ENCODE measurements at places on chromosomes 16 and 17. TPM values are rescaled to one million over a fixed set of nuclear protein-coding genes. Genes with fewer than 3 reads are reported as not detected.
A peak's percentile ranks its signal among the peaks of the same experiment; 100 is the strongest.

GRCh38 chr17:80892019-80892855, 99.4 kb upstream of the CHMP6 start:
- peak; percentile 98 for DNase-seq

GRCh38 chr17:44356241-44356640, 7.4 kb downstream of the FAM171A2 start:
- no peak for DNase-seq

DNA sequence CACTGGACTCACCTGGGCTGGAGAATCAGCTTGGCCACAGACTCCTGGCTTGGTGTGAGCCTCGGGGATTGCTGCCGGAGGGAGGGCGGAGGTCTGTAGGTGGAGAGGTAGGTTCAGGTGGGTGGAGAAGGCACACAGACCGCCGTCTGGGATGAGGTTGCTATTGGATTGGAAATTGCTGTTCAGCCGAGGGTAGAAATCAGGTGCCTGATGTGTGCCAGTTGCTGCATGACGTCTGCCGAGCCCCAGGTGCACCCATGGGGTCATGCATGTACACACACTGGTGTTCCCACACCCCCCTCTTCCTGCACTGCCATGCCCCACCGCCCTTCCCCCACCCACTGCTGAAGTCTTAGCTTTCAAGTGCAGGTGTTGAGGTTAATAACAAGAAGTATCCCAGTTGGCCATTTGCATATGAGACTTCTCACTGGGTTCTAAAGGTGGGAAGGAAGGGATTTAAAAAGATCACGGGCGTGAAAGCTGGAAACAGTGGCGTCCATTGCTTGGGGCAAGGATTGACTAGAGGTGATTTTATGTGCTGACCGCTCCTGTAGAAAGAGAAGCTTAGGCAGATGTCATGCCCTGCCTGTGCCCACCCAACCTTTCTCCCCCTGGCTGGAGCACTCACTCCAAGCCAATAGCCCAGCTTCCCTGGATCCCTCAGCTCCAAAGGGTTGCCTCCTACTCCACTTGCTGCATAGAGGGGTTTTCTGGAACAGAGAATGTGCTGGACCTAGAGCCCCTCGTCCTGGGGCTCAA, 193.6 kb downstream of the CCDC182 start:
- DNase-seq, result no peak

LGALS9B gene
- total RNA-seq, result not detected

- DNase-seq, result peak; percentile 49
These were observed 2.0 kb downstream of the TBC1D10B start for GRCh38 chr16:30368122-30368791.
